ENCODE measurements at places on chromosomes 1 and 21.

- no peak for DNase-seq
Observed at GRCh38 chr1:7984811-7985210, 23.3 kb downstream of the PARK7 start.

DNA sequence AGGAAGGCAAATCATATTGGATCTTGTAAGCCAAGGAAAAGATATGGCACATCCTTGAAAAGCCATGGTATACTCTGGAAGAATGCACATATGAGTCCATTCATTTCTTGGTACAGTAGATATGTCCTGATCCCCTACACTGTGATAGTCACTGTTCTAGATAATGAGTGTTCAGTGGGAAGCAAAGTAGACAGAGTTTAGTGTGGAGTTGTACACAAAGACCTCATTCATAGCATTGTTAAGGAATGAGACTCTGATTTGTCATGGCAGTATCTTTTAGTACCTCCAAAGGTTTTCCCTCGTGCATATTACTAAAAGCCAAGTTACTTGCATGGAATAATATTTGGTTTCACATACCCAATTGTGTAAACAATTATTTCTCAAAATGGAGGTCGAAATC, 204.7 kb downstream of the NFIA start:
- no peak for DNase-seq

- DNase-seq = no peak
Observed at GRCh38 chr1:166944186-166944967, 31.0 kb downstream of the ILDR2 start.

GRCh38 chr1:48644905-48645605, 131.6 kb downstream of the BEND5 start:
- DNase-seq = no peak

- no peak for DNase-seq
Observed at GRCh38 chr1:25163986-25164385, 68.3 kb downstream of the SYF2 start.

GRCh38 chr21:38861989-38862683, 56.4 kb downstream of the ETS2 start:
- DNase-seq = no peak

GRCh38 chr1:246784621-246785493, 60.6 kb downstream of the SCCPDH start:
- peak; percentile 47 for DNase-seq

- no peak for DNase-seq
Observed at GRCh38 chr1:95229706-95230105, 4.3 kb upstream of the RWDD3 start.

GRCh38 chr1:115953180-115953579, 23.1 kb upstream of the SLC22A15 start:
- no peak for DNase-seq

- no peak for DNase-seq
Observed at GRCh38 chr1:182217967-182218366, 156.5 kb upstream of the ZNF648 start.

DNA sequence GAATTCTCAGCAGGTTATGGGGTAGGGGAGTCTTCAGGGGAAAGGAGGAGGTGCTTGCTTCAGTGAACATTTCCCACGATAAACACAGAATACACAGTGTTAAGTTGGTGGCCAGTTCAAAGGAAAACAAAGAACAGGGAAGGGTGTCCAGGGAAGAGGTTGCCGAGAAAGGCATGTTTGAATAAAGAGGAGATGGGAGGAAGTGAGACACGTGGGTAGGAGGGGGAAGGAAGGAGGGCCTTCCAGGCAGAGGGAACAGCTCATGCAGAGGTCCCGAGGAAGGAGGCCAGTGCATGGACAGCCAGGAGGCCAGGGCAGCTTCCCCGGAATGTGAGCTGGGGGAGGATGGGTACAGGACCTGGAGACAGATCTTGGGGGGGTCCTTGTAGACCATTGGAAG, 130.3 kb upstream of the TMEM51 start:
- DNase-seq = no peak

DNA sequence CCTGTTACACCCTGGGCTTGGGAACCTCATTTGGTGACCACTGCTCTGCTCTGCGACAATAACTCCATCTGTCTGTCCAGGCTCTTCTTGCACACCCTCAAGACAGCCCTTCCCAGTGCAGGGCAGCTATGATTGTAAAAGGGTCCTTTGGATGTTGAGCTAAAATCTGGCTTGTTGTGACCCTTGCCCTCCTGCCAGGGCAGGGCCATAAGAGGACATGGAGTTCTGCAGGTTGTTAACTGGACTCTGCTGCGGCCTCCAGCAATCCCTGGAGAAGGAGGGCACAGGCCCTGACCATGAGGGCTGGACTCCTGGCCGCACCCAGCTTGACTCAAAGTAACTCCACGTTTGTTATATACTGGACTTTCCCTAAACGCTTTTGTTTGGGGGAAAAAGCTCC, 41.2 kb downstream of the DHCR24 start:
- no peak for DNase-seq

DNA sequence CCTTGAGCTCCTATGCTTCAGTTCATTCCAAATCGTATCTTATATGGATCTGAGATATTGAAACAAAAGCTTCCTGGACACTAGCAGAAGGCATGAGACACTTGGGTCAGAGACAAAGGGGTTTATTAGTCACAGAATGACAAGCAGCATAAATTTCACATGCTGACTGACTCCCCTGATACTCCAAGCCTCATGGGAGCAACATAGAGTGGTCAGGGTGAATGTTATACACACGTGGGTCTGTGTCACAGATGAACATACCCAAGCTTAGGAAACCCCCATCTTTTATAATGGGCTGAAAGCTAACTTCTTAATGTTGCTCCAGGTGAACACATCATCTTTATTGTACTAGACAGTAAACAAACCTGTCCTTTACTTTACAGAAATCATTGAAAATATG, 599.9 kb upstream of the RGS18 start:
- DNase-seq = no peak

GRCh38 chr1:1989789-1990188, 13.8 kb downstream of the CFAP74 start:
- DNase-seq = no peak

- DNase-seq = no peak
Observed at GRCh38 chr1:168320149-168320548, 39.5 kb downstream of the TBX19 start.

DNA sequence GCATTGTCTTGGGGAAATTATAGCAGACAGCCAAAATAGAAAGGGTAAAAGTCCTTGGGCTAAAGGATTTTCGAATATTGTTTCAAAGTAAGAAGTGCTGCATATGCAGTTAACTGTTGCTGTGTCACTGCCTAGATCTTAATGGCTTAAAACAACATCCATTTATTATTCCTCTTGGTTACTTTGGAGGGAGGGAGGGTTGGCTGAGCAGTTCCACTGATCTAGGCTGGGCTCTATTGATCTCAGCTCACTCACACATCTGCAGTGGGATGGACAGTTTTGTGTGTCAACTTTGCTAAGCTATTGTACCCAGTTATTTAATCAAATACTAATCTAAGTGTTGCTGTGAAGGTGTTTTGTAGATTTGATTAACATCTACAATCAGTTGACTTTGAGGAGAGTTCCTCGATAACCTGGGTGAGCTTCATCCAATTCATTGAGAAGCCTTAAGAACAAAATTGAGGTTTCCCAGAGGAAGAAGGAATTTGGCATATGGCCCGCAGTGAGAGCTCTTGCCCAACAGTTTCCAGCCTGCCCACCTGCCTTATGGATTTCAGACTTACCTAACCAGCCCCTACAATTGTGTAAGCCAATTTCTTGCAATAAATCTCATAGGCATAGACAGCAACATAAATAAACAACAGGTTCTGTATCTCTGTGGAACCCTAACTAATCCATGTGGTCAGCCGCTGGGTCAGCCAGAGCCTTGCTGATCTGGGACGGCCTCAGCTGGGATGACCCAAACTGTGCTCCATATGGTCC, 187.3 kb downstream of the AK5 start:
- no peak for DNase-seq

GRCh38 chr1:178371235-178371634, 125.5 kb downstream of the CLEC20A start:
- DNase-seq = peak; percentile 55

DNA sequence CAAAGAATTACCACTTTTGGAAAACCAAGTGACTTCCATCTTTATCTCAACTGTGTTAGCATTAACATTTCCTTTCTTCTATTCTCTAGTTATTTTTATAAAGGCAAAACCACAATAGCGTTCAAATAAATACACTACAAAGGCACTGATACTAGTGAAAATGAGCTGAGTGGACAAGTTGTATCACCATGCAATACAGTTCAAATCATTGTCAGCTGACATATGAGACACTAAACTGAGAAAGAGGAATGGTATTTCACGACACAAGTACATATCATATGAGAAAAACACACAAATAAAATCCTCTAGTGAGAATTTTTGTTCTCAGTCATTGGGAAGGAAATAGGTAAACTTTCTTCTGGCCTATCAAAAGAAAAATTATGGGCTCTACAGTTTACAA, 26.2 kb downstream of the ENAH start:
- no peak for DNase-seq

GRCh38 chr1:117232531-117232930, 21.8 kb upstream of the VTCN1 start:
- no peak for DNase-seq

- no peak for DNase-seq
Observed at GRCh38 chr1:17935230-17935629, 172.4 kb upstream of the IGSF21 start.

GRCh38 chr1:204391629-204392028, 20.0 kb downstream of the PPP1R15B start:
- DNase-seq = no peak

- peak; percentile 42 for DNase-seq
Observed at GRCh38 chr1:234842726-234843641, 233.0 kb upstream of the IRF2BP2 start.

GRCh38 chr21:39593522-39593921, 19.2 kb upstream of the B3GALT5 start:
- no peak for DNase-seq

DNA sequence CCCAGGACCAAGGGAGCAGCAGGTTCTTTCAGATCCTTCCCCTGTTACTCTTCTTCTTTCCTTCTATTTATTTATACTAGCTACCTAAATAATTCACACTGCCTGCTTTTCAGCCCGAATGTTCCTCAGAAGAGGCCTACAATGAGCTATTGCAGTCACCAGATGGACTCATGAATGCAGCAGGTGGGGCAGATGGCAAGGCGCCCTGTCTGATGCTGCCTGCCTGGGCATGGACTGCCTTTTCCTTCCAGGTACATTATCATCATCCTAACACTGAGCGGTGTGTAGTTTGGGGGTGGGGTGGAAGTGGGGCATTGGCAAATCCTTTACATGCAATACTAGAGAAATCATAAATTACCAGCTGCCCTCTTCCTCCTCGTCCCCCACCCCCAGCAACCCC, 17.6 kb downstream of the ESRRG start:
- no peak for DNase-seq

GRCh38 chr1:221806984-221807383, 65.1 kb upstream of the DUSP10 start:
- DNase-seq = no peak

GRCh38 chr1:18137759-18138345, 30.3 kb downstream of the IGSF21 start:
- DNase-seq = no peak

GRCh38 chr1:29736582-29737188, 500.4 kb downstream of the PTPRU start:
- peak; percentile 85 for DNase-seq

GRCh38 chr1:24119859-24120756, 8.2 kb upstream of the MYOM3 start:
- DNase-seq = no peak

DNA sequence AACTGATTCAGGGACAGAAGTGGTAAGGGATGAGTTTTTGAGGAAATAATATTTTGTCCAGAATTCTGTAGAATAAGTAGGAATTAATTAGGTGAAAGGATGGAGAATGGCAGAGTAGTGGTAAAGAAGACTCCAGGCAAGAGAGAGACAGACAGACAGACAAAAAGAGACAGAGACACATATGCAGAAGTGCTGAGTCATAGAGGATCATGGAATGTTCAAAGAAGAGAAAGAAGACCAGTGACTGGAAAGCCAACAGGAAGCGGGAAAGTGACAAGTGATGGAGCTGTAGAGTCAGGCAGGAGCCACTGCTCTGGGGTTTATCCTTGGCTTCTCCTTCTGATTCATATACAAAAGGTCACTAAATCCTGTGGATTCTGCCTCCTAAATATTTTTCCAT, 85.9 kb downstream of the UROD start:
- DNase-seq = no peak

DNA sequence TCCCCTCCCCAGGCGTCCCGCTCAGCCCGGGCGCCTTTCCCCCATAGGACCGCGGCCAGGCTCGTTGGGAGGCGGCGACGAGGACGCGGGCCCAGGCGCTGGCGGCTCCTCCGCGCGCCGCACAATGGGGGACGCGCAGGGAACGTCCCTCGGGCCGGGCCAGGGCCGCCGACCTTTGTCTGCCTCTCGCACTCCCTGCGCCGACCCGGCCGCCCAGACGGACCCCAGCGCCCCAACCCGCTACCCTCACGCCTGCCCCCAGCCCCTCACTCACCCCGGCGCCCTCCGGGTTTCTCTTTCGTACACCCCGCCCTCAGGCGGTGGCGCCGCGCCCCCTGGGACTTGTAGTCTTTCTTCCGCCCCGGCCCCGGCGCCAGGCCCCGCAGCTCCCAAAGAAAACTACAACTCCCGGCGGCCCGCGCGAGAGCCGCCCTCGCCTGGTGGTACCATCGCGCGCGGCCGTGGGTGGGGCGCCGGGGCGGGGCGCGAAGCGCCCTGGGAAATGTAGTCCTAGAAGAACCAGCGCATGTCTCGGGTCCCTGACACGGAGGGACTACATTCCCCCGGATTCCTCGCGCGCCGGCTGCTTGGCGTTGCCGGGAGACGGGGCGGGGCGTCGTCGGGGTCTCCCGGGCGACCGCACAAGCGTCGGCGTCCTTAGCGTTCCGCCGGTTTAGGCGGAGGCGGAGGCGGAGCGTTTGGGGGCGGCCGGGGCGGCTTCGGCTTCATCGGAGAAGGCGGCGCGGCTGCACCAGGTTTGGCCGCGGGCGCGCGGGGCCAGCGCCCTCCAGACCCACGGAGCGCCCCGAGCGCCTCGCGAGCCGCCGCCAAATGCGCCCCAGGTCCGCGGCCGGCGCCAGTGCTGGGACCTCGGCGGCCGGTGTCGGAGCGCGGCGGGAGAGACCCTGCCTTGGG, at the start of gene C1orf159:
C1orf159 (minus strand) TSS at position 304 of the 915 bp plus-strand sequence. CDS start 24,546 bp downstream, outside the sequence.
- DNase-seq = peak; percentile 99

DNA sequence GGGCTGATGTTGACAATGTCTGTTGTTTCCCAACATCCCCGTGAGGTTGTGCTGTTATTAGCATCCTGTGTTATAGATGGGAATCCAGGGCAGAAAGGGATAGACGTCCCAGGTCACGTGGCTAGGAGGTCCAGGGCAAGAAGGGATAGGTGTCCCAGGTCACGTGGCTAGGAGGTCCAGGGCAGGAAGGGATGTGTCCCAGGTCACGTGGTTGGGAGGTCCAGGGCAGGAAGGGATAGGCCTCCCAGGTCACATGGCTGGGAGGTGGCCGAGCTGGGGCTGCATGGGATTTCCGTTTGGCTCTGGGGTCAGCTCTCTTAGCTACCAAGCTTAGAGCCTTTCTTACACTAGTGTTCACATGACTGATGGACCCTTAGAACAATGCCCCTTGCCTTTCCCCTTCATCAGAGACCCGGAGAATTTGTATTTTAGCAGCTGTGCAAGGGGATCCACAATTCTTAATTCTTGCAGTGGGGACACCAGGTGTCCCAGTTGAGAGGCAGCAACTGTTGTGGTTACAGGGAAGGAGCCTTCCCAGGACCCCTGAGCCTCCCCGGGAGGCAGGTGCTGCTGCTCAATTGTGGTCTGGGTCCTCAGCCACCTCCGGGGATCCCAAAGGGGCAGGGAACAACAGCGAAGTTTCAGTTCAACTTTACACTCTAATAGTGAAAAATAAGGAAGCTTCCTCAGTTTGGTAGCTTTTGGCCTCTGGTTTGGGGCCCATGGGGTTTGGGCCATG, 69.2 kb downstream of the UMODL1 start:
- no peak for DNase-seq

- DNase-seq = peak; percentile 46
Observed at GRCh38 chr1:19029191-19030085, 73.0 kb upstream of the IFFO2 start.

Data from endodermal cell (in vitro differentiated cells).